H1 (cell line): ENCODE measurements at places on chromosomes 1 and 21. TPM values are rescaled to one million over a fixed set of nuclear protein-coding genes. Genes with fewer than 3 reads are reported as not detected.

- no peak overlapping the region for H3K27ac ChIP-seq
- no peak for DNase-seq
- no peaks in the 10 kb centered on the region for H3K36me3 ChIP-seq
- H3K27me3 ChIP-seq, result no peaks in the 10 kb centered on the region
Observed at GRCh38 chr1:81327743-81328142, 473.0 kb upstream of the ADGRL2 start.

DNA sequence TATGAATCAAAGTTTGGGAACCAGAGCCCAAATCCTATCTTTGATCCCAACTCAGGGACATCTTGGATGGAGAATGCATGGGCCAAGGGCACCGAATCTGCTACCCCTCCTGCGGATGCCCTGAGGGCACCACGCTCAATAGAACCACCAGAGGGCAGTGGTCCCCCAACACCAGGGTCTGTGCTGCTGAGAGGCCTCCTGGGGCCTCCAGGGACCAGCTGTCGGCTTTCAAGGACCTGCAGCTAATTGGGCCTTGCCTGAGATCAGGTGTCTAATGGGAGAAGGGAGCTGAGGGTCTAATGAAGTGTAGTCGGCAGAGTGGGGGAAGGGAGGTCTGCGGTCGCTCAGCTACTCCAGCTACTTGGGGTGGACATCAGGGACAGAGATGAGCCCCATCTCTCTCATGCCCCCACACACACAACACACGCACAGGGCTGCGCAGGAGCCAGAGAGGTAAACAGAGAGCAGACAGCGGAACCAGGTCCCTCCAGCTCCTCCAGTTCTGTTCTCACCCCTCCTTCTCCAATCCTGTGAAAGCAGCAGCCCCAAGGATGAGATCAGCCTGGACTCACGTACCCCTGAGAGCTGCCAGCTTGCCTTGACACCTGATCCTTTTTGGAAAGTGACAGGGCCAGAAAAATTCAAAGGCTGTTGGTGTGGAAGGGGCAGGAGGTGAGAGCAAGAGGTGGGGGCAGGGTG is 34.9 kb upstream of the PPP1R15B start:
- peaks cover 2% of the 10 kb centered on the region; the same call in 1 of the 2 replicates for H3K36me3 ChIP-seq
- H3K27me3 ChIP-seq, result no peaks in the 10 kb centered on the region
- H3K4me1 ChIP-seq, result peaks cover 13% of the 10 kb centered on the region
- H3K27ac ChIP-seq, result no peak overlapping the region

GRCh38 chr1:216832192-216832591 is 109.0 kb upstream of the ESRRG start:
- DNase-seq, result no peak
- H3K27ac ChIP-seq, result no peak overlapping the region
- no peak overlapping the region for H3K4me3 ChIP-seq
- H3K36me3 ChIP-seq, result no peaks in the 10 kb centered on the region
- H3K27me3 ChIP-seq, result no peaks in the 10 kb centered on the region

DNA sequence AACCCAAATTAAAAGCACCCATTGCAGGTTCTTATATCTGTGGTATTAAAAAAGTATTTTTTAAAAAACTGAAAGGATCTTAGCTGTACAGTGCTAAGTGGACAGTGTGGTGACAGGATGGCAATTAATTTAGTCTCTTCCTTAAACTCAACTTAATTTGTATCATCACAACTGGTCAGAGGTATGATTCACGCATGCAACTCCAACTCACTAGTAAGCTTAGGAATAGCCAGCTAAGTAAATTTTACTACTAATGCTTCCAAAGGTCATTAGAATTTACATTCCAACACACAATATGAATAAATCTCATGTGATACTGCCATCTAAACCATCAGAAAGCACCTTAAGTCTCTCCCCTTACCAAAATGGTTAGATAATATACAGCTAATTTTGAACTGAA is 35.4 kb downstream of the ENAH start:
- no peaks in the 10 kb centered on the region for H3K4me1 ChIP-seq
- H3K4me3 ChIP-seq, result no peak overlapping the region
- no peak overlapping the region for H3K27ac ChIP-seq
- no peak for DNase-seq
- H3K27me3 ChIP-seq, result no peaks in the 10 kb centered on the region

MMEL1 gene
- 0.91 TPM in 1 of 2 replicates, not detected in the other for total RNA-seq

PPM1J gene
- 17.5 and 19.4 TPM in 2 replicates for total RNA-seq

FCMR gene
- total RNA-seq, result not detected in 2 replicates
